ENCODE measurements at places on chromosomes 2 and 18.
A peak's percentile ranks its signal among the peaks of the same experiment; 100 is the strongest.

GRCh38 chr2:46259777-46260168 lies 37.4 kb upstream of the EPAS1 start:
- no peak for DNase-seq

DNA sequence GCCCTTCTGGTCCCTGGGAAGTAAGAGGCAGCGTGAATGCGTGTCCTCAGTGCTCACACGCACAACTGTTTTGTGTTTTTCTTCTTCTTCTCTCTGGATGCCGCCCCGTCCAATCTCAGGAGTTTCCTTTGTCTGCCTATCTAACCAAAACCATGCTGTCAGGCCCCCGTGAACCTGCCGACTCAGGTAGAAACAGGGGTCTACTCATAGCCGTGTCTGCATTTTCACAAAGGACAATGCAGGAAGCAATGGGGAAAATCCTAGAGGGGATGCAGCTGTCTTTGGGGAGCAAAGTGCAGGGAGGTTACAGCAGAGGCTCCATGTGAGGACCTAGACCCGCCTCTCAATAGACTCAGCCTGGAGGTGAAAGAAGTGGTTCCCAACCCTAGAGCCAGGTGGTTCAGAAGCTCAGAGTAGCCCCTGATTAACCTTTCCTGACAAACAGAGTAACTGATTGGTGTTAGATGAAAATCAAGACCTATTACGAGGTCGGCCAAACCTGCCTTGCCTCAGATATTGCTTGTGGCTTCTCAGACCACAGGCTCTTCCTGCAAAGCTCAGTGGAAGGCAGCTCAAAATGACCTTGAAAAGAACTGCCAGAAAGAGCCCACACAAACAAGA lies 49.3 kb downstream of the CD226 start:
- DNase-seq: no peak

DNA sequence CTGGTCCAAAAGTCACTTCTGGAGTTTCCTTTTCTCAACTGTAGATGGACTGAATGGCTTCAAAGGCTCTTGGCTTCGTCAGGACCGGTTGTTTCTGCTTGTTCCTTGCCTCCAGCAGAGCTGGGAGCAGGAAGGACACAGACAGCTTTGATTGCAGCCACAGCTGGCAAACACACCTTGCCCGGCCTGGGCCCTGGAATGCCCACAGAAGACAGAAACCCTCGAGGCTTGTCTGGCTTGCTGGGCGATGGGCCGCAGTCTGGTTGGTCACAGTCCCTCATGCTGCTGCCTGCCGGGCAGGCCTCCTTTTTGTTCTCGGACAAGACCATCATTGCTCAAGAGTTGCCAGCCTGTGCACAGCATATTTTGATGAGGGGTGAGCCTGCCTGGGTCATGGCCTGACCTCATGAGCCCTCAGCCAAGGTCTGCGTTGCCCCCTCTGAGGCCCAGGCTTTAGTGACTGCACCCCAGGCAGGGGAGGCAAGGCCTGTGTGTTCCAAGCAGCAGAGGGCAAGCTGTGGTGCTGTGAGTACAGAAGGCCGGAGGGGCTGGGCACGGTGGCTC lies 37.8 kb downstream of the ATP6V1C2 start:
- DNase-seq: no peak

GRCh38 chr2:168552450-168552856 lies 96.4 kb downstream of the CERS6 start:
- DNase-seq: no peak

DNA sequence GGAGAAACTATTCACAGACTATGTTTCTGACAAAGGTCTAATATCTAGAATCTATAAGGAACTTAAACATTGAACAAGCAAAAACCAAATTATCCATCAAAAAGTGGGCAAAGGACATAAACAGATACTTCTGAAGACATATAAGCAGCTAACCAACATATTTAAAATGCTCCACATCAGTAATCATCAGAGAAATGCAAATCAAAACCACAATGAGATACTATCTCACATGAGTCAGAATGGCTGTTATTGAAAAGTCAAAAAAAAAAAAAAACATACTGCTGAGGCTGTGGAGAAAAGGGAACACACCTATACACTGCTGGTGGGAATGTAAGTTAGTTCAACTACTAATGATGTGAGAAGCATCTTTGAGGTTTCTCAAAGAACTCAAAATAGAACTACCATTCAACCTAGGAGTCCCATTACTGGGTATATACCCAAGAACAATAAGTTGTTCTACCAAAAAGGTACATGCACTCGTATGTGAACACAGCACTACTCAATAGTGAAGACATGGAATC lies 220.4 kb upstream of the TFPI start:
- peak; percentile 6 for DNase-seq

GRCh38 chr2:224027070-224027469 lies 12.0 kb downstream of the SERPINE2 start:
- no peak for DNase-seq

All from AG04450 (cell line).